Bone marrow (tissue), 2 donors: ENCODE measurements at places on chromosomes 6 and 20.
A peak's percentile ranks its signal among the peaks of the same experiment; 100 is the strongest.

DNA sequence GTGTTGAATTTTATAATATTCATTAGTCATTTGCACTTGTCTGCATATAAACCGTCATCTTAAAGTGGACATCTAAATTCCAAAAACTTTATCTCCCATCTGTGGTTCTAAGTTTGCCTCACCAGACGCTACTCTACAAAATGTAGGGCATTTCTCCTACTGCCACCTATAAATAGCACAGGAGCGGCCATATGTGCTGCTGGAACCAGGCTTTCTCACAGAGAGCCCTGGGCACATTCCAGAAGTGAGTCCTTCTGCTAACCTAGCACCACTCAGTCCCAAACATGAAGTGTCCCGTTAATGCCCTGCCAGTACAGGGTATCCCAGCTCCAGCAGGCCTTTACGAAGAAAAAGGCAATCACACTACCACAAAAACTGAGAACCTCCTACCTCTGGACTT lies 153.7 kb downstream of the TMEM242 start:
- no peak for DNase-seq

DNA sequence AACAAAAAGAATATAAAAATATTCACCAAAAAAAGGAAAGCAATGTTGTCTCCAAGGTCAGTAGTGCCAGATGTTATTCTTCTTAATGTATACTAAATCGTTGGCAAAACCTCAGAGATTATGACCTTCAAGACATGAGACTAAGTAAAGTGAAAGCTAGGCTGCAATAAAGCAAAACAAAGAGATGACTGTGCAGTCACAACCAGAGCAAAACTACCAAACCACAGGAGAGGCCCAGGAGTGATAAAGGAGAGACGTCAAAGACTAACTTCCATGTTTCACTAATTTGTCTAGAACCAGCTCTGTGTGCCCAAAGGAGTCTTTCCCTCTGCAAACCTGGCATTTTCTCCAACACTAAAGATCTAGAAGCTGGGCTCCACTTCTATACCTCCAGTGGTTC lies 155.9 kb upstream of the POU3F2 start:
- DNase-seq = no peak

- DNase-seq = peak; percentile 27
Observed at GRCh38 chr6:36204068-36204753, 7.7 kb downstream of the BRPF3 start.

GRCh38 chr6:39843305-39844020 lies 51.3 kb downstream of the DAAM2 start:
- DNase-seq = no peak

DNA sequence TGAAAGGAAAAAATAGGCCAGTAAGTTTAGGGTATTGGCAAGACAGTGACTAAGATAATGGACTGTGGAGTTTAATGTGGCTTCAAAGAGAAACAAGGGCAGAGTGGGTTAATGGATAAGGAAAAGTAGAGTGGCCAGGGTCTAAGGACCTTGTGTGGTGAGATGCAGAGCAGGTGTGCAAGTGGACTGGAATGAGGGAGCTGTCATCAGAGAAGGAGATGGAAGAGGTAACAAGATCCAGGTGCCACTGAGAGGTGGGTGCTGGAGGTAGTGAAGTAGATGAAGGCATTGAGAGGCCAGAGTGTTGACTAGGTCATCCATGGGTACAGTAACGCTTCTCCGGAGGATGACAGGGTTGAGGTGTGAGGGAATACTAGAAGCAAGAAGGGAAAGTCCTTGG lies 136.1 kb downstream of the QRSL1 start:
- no peak for DNase-seq

GRCh38 chr20:50996901-50997865 lies 25.7 kb downstream of the KCNG1 start:
- no peak for DNase-seq

DNA sequence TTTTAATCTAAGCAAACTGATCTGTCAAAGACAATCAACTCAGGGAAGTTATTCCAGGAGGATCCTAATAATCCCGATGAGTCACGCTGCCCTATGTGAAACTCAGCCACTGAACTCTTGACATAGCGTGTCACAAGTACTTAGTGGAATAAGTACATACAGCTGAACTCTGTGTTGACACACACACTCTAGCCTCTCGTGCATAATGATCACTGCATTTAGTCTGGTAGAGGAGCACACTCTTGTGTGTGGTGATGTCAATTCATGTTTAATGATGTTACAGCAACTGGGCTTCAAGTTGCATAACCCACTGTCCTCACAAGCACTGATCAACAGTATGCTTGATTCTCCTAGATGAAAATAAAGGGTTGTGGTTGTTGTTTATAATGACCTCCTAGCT lies 148.3 kb downstream of the HACE1 start:
- DNase-seq = no peak

- no peak for DNase-seq
Observed at GRCh38 chr6:168099201-168100010, 20.4 kb upstream of the FRMD1 start.

GRCh38 chr20:45972500-45973183 lies 639 bp upstream of the ZNF335 start:
- no peak for DNase-seq

GRCh38 chr6:113763311-113763766 lies 93.8 kb upstream of the MARCKS start:
- DNase-seq = no peak

DNA sequence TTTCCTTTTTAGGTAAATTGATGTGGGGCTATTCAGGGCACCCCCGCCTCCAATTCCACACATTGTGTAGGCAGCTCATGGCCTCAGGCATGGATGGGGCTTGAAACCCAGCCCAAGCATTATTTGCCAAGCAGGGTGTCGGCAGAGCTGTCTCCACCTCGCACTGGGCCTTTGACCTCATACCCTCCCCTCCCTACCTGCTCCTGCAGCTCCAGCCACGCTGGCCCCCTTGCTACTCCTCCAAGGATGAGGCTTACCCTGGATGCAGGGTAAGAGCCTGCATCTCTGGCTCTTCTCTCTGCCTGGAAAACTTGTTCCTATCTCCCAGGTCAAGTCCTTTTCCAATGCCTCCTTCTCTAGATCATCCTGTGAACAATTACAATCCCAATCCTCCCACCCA lies 232.6 kb downstream of the SOD2 start:
- no peak for DNase-seq

DNA sequence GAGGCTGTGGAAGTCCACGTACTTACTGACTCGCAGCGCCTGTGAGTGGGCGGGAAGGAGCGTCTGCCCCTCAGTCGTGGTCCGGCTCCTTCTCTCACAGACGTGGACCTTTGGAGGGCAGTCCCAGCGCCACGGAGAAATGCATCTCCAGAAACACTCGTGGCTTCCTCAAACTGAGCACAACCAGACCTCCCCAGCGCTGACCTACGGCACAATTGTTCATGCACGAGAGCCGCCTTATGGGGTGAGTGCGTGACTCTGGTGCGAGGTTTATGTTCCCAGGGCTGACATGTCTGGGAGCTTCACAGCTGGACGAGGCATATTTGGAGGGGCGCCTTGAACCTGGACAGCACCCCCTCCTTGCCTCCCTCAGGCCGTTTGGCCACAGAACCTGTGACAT lies 29.7 kb downstream of the FRMD1 start:
- no peak for DNase-seq

GRCh38 chr6:125203395-125203794 lies 49.8 kb downstream of the TPD52L1 start:
- no peak for DNase-seq

GRCh38 chr6:109998159-109998785 lies 20.2 kb downstream of the GPR6 start:
- no peak for DNase-seq

DNA sequence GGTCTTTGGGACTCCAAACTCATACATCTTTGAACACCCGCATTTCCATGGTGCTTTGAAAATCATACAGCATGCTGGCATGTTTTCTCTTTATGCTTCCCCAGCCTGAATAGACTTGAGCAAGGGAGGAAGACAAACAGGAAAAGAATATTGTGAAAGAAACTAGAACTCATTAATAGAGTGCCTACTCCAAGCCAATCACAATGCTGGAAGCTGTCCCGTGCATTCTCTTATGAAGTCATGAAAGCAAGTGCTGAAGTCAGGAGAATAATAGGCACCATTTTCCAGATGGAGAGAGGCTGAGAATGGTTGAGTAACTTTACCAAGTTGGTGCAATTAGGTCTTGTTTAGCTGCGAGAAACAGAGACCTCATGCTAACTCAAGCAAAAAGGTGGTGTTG lies 102.5 kb upstream of the PTPRT start:
- DNase-seq = no peak

- no peak for DNase-seq
Observed at GRCh38 chr20:54323227-54323734, 115.4 kb downstream of the PFDN4 start.
